ENCODE measurements at places on chromosomes 3 and 15.

- DNase-seq = peak; percentile 68
Measured at GRCh38 chr15:89101302-89102193, 13.3 kb downstream of the ABHD2 start.

- DNase-seq = no peak
Measured at GRCh38 chr3:32577581-32578556, 7.2 kb upstream of the DYNC1LI1 start.

- no peak for DNase-seq
Measured at GRCh38 chr3:177610686-177611633, 413.7 kb upstream of the TBL1XR1 start.

GRCh38 chr3:33093847-33094246, 3.1 kb downstream of the GLB1 start:
- no peak for DNase-seq

GRCh38 chr3:30737743-30738499, 131.5 kb downstream of the TGFBR2 start:
- no peak for DNase-seq

GRCh38 chr15:74800559-74801094, 12.0 kb upstream of the LMAN1L start:
- DNase-seq = no peak

GRCh38 chr3:73350996-73351395, 273.7 kb downstream of the PDZRN3 start:
- no peak for DNase-seq

DNA sequence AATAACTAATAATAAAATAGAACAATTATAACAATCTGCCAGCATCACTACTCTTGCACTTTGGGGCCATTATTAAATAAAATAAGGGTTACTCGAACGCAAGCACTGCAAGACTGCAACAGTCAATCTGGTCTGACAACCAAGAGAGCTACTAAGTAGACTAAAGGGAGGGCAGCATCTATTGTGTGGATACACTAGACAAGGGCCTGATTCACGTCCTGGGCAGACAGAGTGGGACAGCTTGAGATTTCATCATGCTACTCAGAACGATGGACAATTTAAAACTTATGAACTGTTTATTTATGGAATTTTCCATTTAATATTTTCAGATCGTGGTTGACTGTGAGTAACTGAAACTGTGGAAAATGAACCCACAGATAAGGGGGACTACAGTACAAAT, 39.5 kb downstream of the TNIK start:
- DNase-seq = no peak

- DNase-seq = no peak
Measured at GRCh38 chr3:23913182-23913581, 3.6 kb downstream of the NKIRAS1 start.

GRCh38 chr15:69138963-69139362, 21.5 kb upstream of the GLCE start:
- DNase-seq = no peak

- peak; percentile 12 for DNase-seq
Measured at GRCh38 chr3:70064194-70064779, 64.8 kb downstream of the SAMMSON start.

DNA sequence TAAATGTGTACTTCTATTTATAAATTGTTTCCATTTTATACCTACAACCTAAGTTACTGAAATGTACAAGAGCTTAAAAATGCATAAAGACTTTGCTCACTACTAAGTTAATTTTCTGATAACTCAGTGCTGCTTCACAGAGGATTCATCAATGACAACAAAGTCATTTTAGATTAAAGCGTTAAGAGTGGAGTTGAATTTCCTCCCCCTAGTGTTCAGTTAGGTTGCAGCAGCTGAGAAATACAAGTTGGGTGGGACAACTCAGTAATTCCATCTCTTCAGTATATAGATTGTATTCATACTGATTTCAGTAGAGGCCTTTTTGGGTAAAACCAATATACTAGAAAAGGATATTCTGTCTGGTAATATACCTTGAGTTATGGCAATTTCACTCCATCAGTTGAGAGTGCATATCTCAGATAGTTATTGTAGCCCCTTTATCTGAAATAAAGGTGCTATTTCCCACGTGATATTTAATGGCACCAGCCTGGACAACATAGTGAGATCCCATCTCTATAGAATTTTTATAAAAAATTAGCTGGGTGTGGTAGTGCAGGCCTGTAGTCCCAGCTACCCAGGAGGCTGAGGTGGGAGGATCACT, 6.9 kb upstream of the RPL35A start:
- no peak for DNase-seq

GRCh38 chr3:186333256-186333655, 28.8 kb downstream of the DGKG start:
- no peak for DNase-seq

DNA sequence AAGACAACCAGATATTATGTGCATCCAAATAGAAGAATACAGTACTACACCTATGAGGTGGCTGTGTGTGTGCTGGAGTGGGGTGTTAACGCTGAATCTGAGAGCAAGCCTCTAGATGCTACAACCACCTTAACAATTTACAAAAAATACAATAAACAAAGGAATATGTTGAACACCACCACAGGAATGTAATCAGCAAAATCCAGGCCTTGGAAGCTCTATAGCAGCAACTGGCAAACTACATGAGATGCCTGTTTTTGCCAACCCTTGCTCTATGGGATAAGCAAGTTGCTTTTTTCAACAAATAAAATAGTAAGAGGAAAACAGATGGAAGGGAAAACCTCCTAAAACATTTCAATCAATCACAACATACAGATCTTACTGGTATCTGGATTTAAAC, 23.9 kb downstream of the SLTM start:
- DNase-seq = no peak

- no peak for DNase-seq
Measured at GRCh38 chr15:100879061-100879463, 569 bp upstream of the ALDH1A3 start.

GRCh38 chr15:66816201-66816600, 114.2 kb downstream of the SMAD6 start:
- no peak for DNase-seq

- DNase-seq = no peak
Measured at GRCh38 chr3:97613139-97613538, 151.4 kb upstream of the ARL6 start.

- no peak for DNase-seq
Measured at GRCh38 chr3:126053513-126053912, 30.4 kb downstream of the SLC41A3 start.

DNA sequence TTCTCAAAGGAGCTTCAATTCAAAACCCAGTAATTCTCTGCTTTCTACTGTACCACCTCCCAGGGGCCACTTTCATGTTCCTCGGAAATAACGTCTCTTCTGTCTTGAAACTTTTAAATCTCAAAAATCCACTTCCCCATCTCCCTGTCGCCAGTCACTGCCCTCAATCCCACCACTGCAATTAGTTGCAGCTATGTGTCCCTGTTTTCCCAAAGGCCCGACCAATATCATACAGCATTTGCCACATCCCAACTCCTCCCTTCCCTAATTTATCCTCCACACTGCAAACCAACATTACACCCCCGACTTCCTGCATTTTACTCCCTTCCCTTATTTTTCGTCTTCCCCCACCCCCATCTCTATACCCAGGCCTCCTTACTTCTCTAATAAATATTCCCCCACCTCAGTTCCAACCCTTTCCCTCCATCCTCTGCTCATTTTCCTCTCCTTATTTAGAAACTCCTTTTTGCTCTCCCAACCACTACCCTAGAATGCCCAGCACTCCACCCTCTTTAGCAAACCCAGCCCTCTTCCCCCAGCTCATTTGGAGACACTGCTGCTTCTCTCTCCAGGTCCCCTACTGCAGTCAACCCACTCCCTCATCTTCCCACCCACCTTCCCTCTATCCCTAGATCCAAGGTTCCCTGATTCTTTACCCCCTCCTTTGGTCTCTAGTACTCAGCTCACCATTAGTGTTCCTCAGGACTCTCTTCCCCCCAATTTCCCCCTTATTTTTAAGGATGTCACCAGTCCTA, 1.1 kb downstream of the NPTN start:
- DNase-seq = peak; percentile 50

DNA sequence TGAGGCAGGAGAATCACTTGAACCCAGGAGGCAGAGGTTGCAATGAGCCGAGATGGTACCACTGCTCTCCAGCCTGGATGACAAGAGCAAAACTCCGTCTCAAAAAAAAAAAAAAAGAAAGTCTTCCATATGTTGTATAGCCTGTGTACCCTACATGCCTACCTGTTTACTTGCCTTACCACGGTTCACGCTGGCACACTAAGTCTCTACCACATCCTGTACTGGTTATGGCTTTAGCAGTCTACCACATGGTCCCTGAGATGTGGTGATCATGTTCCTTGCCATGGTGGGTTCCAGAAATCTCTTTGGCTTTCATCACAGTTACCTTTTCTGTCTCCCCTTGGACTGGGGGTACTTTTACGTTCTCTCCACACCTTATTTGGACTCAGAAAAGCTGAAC, 63.8 kb upstream of the TBC1D5 start:
- DNase-seq = no peak

- DNase-seq = no peak
Measured at GRCh38 chr3:60301142-60301541, 950.1 kb downstream of the FHIT start.

GRCh38 chr3:140794507-140794906, 116.6 kb downstream of the TRIM42 start:
- DNase-seq = no peak
